ENCODE measurements at places on chromosomes 2 and 18.

- no peak overlapping the region for H3K27ac ChIP-seq
- H3K36me3 ChIP-seq: peaks cover 14% of the 10 kb centered on the region
- peaks cover 52% of the 10 kb centered on the region for H3K4me1 ChIP-seq
Measured at GRCh38 chr2:8298783-8299182, 383.1 kb upstream of the ID2 start.

GRCh38 chr2:154228566-154229280 is 357.0 kb downstream of the GALNT13 start:
- H3K4me1 ChIP-seq: no peaks in the 10 kb centered on the region
- H3K4me3 ChIP-seq: no peak overlapping the region
- no peak overlapping the region for H3K27ac ChIP-seq

GRCh38 chr2:134133622-134134312 is 120.1 kb upstream of the MGAT5 start:
- DNase-seq: no peak
- H3K36me3 ChIP-seq: peaks cover 15% of the 10 kb centered on the region
- H3K4me1 ChIP-seq: peaks cover 25% of the 10 kb centered on the region
- no peak overlapping the region for H3K4me3 ChIP-seq
- H3K27ac ChIP-seq: no peak overlapping the region

GRCh38 chr18:10681581-10682367 is 155.9 kb downstream of the NAPG start:
- no peak for DNase-seq
- H3K4me3 ChIP-seq: no peak overlapping the region
- H3K4me1 ChIP-seq: no peaks in the 10 kb centered on the region

GRCh38 chr18:4544142-4544541 is 89.0 kb upstream of the DLGAP1 start:
- no peaks in the 10 kb centered on the region for H3K36me3 ChIP-seq
- no peaks in the 10 kb centered on the region for H3K4me1 ChIP-seq
- H3K4me3 ChIP-seq: no peak overlapping the region
- no peaks in the 10 kb centered on the region for H3K27me3 ChIP-seq
- no peak overlapping the region for H3K27ac ChIP-seq

DNA sequence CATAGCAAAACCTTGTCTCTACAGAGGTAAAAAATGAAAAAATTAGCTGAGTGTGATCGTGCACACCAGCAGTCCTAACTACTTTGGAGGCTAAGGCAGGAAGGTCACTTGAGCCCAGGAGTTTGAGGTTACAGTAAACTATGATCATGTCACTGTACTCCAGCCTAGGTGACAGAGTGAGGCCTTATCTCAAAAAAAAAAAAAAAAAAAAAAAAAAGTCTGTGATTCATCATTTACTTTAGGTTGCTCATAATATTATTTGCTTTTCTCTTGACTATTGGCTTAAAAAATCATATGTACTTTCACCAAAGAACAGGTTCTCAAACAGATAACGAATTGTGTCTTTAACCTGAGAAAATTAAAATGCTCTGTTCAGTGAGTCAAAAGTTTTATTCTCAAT is 129.1 kb downstream of the MYO3B start:
- H3K4me1 ChIP-seq: no peaks in the 10 kb centered on the region
- peaks cover 33% of the 10 kb centered on the region for H3K27me3 ChIP-seq
- no peak overlapping the region for H3K27ac ChIP-seq
- no peak overlapping the region for H3K4me3 ChIP-seq
- H3K36me3 ChIP-seq: no peaks in the 10 kb centered on the region
- no peak for DNase-seq

GRCh38 chr2:120034621-120035020 is 21.7 kb downstream of the EPB41L5 start:
- H3K4me1 ChIP-seq: no peaks in the 10 kb centered on the region
- no peak overlapping the region for H3K4me3 ChIP-seq
- H3K36me3 ChIP-seq: no peaks in the 10 kb centered on the region
- DNase-seq: no peak
- H3K27ac ChIP-seq: no peak overlapping the region

DNA sequence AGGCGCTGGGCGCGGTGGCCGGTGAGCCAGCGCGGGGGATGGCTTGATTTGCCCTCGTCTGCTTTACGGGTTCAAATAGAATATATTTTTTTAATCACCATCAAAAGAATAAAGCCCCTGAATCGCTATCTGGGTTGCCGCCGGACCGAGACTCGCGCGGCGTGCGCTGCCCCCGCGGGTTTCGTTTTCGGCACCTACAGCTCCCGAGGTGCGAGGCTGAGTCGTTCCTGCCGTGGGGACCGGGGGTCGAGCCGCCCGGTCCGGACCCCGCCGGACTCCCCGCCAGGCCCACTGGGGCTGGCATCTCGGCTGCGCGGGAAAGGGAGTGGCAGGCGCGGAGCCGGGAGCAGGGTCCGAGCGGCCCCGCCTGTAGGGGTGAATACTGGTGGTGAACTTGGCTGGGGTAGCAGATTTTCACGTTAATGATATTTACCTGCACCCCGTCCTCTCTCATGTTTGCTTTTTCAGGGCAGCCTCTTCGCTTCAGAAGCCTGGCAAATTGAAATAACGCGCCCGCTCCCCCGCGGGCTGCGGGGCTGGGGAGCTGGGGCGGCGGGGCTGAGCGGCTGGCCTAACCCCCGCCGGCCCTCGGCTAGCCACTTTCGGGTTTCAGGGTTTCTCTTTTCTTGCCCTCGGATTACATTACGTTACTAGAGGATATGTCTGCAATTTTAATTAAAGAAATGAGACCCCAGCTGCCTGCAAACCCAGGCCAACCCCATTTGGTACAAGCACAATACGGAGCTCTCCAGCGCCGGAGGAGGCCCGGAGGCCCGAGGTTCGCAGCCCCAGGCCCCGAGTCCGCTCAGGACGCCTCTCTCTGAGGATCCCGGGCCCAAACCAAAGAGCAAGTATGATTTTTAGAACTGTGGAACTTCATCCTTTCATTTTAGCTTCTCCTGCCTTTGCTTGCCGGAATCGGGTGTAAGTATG is 1.7 kb upstream of the CELF4 start:
- peaks cover 60% of the 10 kb centered on the region for H3K27me3 ChIP-seq
- peaks cover 2% of the 10 kb centered on the region for H3K4me1 ChIP-seq
- no peak overlapping the region for H3K4me3 ChIP-seq
- peaks cover 3% of the 10 kb centered on the region for H3K36me3 ChIP-seq
- no peak overlapping the region for H3K27ac ChIP-seq

- H3K4me1 ChIP-seq: no peaks in the 10 kb centered on the region
- DNase-seq: no peak
- no peak overlapping the region for H3K27ac ChIP-seq
- H3K36me3 ChIP-seq: no peaks in the 10 kb centered on the region
- H3K4me3 ChIP-seq: no peak overlapping the region
Measured at GRCh38 chr2:103232865-103233264, 471.0 kb downstream of the TMEM182 start.

Measured in activated CD4-positive, alpha-beta T cell treated with anti-CD3 and anti-CD28 coated beads, Interleukin-2, amount 10 ng/mL, durations not matched to agents 24 days and 14 days (primary cell).